ENCODE measurements at places on chromosomes 11 and 22.
A peak's percentile ranks its signal among the peaks of the same experiment; 100 is the strongest.

GRCh38 chr22:19710769-19711106 lies 3.6 kb upstream of the SEPTIN5 start:
- DNase-seq: no peak

GRCh38 chr11:75770102-75770501 lies 1.5 kb downstream of the DGAT2 start:
- DNase-seq: no peak

DNA sequence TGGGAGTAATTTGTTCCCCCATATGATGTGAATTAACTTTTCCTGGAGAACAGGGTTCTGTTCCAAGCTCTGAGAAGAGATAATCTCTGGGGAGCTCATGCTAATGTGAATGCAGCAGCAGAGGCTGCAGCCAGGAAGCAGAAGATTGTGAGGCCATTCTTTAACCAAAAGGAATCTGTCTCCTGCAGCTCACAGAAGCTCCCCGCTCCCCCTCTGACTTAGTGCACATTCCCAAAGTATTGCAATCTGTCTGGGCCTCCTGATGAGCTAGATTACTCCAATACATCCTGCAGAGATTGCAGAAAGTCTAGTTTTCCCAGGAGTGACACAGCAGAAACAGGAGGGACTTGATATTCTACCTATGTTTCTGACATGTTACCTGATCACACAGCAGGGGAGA lies 420.6 kb upstream of the FAT3 start:
- DNase-seq: peak; percentile 31

- no peak for DNase-seq
Measured at GRCh38 chr11:76744186-76745043, 38.7 kb upstream of the TSKU start.

- DNase-seq: peak; percentile 41
Measured at GRCh38 chr11:3156661-3157311, 8.3 kb downstream of the OSBPL5 start.

- DNase-seq: no peak
Measured at GRCh38 chr11:44346983-44347382, 37.0 kb upstream of the ALX4 start.

DNA sequence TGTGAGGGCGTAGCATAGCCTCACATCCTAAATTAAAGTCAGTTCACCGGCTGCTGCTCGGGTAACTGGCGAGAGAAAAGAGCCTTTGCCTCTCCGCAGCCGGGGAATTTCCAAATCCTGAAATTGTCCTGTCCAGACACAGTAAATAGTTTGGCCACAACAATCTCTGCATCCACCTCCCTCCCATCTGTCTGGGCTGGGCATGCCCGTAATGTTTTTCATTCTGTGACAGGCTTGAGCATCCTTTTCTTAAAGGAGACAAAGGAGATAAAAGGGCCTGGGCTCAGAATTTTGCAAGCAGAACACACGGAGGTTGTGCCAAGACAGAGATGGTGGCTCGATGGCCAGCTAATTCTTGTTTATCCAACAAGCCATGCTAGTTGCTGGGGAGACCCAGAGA lies 19.2 kb upstream of the CBX6 start:
- DNase-seq: no peak

- no peak for DNase-seq
Measured at GRCh38 chr11:44258190-44258489, 51.8 kb downstream of the ALX4 start.

DNA sequence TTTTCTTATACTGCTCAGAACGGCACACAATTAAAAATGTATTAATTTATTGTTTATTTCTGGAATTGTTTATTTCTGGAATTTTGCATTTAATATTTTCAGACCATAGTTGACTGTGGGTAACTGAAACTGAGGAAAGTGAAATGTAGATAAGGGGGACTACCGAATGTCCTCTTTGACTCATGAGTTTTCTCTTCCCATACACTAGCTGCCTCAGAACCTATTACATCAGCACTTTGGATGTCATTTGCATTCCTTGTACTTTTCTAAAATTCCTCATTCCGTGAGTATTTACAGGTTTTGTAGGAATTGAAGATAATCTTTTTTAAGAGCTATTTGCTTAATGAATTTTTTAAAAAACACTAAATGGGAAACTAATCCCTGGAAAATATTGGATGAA lies 29.8 kb downstream of the ZC3H12C start:
- DNase-seq: no peak

DNA sequence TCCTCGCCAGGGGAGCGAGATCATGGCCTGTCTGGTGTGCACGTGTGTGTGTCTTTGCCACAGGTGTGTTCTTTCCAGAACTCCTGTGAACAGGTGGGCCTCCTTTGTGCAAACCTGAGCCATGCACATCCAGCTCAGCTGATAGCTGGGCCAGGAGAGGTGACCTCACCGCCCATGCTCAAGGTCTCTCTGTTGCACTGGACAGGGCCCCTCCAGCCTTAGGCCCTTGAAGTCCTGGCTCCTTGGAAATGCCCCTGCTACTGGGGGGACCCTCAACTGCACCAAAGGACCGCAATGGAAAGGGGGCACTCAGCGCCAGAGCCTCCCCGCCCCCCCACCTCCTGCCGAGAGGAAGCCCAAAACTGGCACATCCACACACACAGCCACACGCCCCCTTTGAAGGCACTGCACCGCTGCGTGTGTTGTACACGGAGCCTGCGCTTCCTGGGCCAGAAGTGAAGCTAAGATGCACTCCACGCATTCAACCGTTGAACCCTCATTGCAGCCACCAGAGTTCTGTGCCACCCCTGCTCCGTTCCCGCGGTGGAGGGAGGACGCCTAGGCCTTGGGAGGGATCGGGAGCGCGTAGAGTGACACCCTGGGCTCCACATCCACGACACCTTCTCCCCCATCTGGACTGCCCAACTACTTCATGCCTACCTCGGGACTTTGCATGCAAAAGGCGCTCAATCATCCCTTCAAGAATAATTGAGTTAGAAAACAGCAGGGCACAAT lies 16.4 kb upstream of the IL2RB start:
- peak; percentile 40 for DNase-seq

- no peak for DNase-seq
Measured at GRCh38 chr11:46075168-46075567, 46.1 kb downstream of the PHF21A start.

DNA sequence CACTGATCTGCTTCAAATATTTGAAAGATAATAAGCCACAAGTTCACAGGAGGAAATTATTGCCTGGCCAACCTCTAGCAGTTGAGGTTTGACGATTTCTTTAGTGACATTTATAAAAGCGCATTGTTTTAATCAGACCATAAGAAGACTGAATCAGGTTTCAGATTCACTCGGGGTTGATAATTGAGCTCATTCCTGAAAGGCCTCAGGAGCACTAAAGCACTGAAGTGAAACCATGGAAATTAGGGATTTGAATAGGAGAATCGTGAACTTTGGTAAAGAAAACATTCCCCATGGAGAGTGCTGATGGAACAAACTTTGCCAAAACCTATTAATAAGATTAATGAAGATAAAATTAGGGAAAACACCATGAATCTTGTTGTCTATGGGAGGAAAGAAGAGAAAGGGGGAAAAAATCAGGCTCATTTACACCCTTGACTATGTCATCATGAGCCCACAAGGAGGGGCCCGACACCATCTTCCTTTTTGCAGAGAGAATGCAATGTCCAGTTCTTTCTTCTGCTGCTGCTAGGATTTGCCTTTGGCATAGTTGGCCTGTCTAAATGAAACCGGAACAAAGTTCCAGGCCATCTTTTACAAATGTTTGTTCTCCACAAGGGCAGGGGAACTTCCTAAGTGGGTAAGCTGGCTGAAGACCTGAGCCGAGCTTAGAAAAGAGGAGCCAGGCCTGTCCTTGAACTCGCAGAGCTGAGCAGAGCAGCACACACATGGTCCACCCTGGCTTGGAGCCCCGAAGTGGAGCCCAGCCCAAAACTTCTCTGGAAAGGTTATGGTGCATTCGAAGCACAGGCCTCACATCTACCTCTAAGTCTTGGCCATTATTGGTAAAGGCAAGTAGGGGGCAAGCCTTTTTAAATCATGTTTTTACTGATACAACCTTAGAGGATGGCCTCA lies 56.1 kb upstream of the EIF3M start:
- no peak for DNase-seq

- no peak for DNase-seq
Measured at GRCh38 chr11:102332611-102332994, 14.4 kb upstream of the BIRC2 start.

DNA sequence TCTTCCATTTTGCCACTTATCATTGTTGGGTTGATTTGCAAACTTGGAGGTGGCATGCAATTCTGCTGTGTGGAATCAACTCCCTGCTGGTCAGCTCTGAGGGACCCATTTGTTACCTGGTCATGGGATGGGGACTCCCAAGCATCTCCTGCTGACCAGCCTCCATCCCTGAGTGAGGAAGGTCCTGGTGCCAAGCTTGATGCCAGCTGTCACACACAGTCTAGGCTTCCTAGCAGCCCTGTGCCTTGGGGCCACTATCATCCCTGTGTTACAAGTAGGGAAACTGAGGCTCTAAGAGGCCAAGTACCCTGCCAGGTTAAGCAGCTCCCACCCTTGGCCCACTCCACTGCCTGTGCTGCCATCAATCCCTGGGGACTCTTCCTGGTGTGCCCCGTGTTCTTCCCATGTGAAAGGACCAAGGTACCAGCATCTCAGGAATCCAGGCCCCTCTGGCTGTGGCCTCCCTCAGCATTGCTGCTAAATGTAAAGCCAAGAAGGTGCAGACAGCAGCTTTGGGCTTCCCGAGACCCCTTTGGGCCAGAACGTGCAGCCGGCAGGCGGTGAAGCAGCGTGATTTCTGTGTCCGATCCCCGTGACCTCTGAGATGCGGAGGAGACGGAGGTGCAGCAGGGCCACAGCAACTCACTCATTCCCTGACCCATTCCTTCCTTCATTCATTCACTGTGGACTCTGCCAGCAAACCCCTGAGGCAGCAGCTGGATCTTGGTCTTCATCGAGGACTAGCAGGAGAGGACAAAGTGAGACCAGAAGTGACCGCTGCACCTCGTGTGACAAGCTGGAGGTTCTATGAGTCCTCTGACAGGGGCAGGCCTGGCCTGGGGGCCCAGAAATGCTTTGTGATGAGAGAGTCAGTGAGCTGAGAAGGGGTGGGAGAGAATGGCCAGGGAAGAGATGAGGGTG lies 49.7 kb downstream of the MYEOV start:
- no peak for DNase-seq

- peak; percentile 64 for DNase-seq
Measured at GRCh38 chr11:62555464-62556107, 9.0 kb upstream of the AHNAK start.

- DNase-seq: no peak
Measured at GRCh38 chr11:35335226-35335625, 84.1 kb downstream of the SLC1A2 start.

- no peak for DNase-seq
Measured at GRCh38 chr11:97883086-97883485, 1137.7 kb upstream of the CNTN5 start.

DNA sequence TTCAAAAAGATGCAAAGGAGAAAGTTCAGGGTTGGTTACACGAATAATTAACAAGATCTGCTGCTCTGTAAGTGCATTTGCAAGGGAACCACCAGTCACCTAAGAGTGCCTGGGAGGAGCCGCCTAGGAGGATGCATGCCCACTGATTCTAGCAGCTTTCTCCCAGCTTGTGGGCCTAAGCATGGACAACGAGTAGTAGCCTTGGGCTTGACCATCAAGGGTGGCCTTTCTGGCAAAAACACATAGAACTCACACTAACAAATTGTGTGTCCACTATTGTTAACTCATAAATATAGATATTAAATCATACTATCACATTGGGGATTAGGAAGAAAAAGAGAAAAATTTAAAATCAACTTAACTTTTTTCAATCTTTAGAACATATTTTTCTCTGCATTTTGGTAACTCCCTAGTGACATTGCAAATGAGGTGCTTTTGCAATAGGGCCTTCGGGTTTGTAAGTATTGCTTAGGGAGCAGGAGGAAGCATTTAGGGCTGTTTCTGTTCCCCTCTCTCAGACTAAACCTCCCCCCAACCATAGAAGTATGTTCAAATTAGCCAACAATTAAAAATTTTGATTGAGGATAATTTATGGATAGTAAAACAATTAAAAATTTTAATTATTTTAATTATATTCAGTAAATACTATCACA lies 57.3 kb upstream of the CEP295 start:
- no peak for DNase-seq

- no peak for DNase-seq
Measured at GRCh38 chr11:122709039-122709760, 53.7 kb downstream of the UBASH3B start.

DNA sequence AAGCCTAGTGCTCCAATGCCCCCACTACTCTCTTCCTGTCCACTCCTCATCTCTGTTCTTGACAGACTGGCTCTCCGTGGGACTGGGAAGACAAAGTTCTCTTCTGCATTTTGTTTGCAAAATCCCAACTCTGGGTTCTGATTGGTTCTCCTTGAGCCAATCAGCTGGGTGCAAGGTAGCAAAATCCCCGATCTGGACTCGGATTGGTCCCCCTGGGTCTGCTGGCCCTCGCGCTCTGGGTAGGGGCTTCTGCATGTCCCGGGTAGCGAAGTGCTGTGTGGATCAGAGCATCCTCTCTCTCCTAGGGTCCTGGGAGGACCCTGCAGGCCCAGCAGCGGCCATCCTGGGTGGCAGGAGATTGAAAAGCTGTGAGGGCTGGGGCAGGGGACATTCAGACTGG lies 22.3 kb upstream of the A4GALT start:
- DNase-seq: peak; percentile 67

GRCh38 chr11:67657300-67657699 lies 6.8 kb upstream of the ACY3 start:
- DNase-seq: no peak

- DNase-seq: no peak
Measured at GRCh38 chr22:48827268-48827846, 1000.3 kb downstream of the BRD1 start.

GRCh38 chr11:100791103-100791502 lies 104.0 kb downstream of the ARHGAP42 start:
- DNase-seq: no peak

GRCh38 chr11:60711276-60711675 lies 11.9 kb downstream of the MS4A8 start:
- DNase-seq: no peak

DNA sequence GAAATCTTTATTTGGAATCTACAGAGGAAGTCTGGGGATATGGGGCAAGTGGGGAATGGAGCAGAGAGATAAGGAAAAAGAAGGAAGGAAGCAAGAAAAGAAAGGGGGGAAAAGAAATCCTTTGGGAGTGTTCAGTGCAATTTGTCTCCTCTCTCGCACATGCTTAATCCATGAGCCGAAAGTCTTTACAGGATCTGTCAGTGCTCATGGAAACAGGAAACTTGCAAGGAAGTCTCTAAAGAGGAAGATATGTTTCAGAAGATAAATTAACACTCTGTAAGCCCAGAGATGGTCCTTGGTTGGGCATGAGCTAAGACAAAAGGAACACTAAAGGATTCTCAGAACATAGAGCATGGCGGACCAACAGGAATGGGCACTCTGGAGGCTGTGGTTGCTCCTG lies 47.9 kb upstream of the FLI1 start:
- DNase-seq: no peak

GRCh38 chr11:85742873-85743275 lies 56.9 kb upstream of the CCDC89 start:
- DNase-seq: no peak

DNA sequence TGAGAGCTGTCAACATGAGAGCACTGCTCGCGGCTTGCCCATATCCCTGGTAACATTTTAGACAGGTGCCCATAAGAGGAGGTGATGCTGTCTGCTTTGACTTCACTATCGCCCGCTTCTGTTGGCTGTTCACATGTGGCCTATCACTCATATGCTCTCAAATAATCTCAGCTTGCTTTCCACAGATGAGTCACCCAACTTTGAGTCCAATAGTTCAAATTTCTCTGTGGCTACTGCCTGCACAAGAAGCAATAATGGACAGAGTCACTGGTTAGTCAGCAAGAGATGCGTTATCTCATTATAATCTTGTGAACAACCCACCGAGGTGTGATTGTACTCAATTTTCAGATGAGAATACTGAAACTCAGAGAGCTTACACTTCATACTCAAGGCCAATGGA lies 1714.1 kb downstream of the LRRC4C start:
- no peak for DNase-seq
